ENCODE measurements at places on chromosomes 6 and 20.
A peak's percentile ranks its signal among the peaks of the same experiment; 100 is the strongest.

- no peak for DNase-seq
Observed at GRCh38 chr6:41625442-41625841, 12.8 kb upstream of the MDFI start.

GRCh38 chr6:108748959-108749358 lies 99.3 kb upstream of the ARMC2 start:
- DNase-seq = no peak

GRCh38 chr6:6438286-6438685 lies 117.8 kb upstream of the F13A1 start:
- DNase-seq = no peak

- DNase-seq = no peak
Observed at GRCh38 chr6:149223904-149224351, 93.6 kb upstream of the TAB2 start.

DNA sequence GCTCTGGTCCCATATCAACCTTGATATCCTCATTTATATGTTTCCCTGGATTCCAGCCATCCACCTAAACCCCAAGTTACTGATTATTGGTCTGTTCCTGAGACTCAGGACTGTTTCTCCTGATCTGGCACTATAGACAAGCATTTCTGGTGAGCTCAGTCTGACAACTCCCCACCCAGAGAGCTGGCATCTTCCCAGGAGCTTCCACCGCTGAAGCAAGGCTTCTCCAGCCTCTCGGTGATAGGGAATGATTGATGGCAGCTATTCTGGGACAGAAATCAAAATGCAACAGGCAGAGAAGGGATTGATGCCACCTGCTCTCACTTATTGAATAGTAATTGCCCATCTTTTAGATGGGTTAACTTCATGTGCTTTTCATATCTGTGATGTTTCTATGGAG lies 169.7 kb upstream of the GGTLC1 start:
- DNase-seq = no peak

DNA sequence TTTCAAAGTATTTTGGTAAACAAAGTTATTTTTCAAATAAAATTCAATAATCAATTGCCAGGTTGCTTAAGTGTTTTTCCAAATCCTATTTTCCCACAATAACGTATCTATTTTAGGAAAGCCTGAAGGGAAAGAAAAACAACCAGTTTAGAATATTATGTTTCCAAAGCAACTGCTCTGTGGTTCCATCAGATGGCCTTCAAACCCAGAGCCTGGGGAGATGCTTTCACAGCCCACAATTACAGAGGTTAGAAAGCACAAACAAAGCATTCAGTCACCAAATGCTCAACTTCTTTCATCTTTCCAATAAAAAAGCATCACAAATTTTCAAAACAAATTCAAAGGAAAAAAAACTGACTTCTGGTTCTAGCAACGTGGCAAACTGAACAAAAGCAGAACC lies 66.0 kb downstream of the ELOVL5 start:
- no peak for DNase-seq

DNA sequence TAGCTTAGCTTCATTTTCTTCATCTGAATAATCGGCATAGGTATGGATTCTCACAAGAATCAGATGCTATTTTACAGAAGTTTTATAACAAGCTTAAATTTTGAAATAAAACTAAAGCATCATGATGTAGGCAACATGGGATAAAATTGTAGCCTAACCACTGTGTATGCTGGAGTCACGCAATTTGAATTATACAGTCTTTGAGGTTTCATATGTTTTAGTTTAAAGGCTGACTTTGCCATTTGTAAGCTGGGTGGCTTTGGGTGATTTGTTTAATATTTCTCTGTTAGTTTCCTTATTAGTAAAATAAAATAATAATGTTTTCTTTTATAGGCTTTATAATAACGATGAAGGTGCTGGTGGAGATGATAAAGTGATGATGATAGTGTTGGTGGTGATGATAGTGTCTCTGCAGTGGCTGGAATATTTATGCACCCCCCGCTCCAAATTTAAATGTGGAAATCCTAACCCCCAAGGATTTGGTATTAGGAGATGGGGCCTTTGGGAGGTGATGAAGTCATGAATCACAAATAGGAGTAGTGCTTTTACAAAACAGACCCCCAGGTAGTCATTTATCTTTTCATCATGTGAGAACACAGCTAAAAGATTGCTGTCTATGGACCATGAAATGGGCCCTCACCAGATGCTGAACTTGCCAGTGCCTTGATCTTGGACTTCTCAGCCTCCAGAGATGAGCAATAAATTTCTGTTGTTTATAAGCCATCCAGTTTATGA lies 42.0 kb downstream of the DOK5 start:
- no peak for DNase-seq

DNA sequence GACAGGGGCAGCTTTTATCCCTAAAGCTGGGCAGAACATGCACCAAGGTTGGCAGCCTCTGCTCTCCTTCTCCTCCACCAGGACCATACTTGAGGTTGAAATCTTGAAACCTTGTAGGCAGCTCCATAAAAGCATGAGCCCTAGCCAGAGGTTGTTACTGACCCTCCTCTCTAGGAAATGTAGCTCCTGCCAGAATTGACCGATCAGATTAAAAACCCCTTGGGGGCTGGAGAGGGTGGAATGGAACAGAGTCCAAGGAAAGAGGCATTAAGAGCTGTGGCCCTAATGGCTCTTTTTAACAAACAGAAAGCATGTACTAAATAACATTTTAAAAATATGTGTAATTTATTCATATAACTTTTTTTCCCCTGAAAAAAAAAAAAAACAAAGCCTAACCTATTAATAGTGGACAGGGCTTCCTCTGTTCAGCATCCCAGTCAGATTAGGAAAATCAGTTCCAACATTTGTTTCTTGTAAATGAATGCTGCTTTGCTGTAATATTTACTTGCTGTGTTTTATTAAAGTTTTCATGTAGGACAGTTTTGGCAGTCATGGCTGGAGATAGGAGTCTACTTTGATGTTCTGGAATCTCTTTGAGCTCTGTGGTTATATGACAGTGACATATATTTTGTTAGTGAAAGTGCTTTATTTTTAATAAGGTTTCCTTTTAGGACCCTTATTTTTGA lies 41.3 kb downstream of the MTHFD1L start:
- DNase-seq = no peak

DNA sequence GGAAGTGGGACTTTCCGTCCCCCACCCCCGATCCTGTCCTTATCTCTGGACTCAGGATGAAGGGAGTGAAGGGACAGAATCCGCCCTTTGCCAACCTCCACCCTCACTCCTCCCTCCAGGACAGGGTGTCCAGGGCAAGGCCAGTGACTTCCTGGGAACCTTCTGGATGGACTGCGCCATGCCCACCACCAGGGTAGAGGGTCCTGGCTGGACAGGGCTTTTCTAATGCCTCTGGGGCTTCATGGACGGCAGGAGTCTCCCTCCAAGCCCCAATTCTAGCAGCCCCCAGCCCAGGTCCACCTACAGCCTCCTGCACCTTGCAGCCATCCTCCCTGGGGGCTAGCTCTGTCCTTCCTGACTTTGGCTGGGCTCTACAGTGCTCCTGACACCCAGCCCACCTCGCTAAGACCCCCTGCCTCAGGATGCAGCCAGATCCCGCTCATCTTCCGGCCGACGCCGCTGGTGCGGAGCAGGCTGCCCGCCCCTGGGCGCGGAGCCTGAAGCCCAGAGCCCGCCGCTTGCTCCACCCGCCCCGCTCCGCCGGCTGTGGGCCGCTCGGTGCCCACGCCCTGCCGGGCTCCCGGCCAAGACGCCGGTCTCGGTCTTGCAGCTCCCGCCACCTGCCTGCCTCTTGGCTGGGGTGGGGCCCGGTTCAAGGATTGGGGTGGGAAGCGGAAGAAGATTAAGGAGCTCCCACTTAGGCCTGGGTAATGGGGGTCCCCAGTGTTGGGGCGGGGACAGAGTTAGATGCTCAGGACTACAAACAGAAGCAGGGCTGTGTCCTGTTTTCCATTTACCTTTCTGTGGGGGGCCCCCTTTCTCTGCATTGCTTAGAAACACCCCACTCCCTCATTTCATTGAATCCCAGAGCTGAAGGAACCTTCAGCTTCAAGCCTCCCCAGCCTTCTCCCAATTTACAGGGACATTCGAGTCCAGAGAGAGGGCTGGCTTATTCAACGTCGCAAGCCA lies 72.8 kb downstream of the MDGA1 start:
- DNase-seq = peak; percentile 35

DNA sequence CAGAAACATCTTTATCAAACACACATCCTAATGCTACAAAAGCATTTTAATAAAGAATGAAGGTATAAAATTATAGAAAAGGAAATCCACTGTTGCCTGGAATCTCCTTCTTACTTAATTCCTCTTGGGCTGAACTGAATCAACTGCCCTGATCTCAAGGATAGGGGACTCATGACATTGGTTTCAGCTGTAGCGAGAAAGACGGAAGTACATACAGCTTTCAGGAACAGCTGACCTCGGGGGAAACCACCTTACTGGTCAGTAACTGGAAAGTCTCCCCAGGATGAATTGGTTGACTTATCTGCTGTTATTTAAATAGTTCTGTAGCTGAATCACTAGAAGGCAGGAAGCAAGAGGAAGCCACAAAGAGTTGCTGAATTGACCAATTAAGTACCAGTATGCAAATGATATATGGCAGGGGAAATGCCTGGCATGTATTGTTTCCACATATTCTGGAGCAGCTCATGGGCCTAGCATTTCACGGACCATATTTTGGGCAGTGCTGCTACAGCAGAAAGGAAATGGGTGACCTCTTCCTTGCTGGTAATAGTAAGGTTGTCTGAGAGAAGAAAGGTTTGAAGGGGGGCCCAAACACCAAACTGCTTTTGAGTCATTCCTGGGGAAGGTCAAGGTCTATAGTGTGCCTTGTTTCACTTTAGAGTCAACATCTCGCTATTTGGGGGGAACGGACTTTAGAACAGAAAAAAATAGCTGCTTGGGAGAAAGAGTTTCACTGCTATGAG lies 43.7 kb upstream of the MAP7 start:
- peak; percentile 41 for DNase-seq

GRCh38 chr20:60748086-60748485 lies 504.0 kb upstream of the CDH4 start:
- no peak for DNase-seq

- no peak for DNase-seq
Observed at GRCh38 chr20:49338061-49338460, 60.2 kb upstream of the ZNFX1 start.

DNA sequence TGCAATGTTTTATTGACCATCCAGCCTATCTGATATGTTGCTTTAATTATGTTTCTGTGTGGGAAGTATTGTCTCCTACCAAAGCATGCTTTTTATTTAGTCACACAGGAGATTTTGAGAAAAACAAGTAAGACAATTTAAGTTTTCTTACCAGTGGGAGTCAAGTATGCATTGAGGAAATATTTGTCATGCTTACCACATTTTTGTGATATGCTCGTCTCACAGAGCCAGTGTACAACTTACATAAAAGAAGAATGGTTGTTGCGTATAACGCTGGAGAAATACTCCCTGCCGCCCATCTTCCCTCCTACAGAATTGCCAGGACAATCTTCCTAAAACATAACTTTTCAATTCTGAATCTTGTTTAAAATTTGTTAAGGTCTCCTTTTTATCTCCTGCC lies 37.1 kb upstream of the FILIP1 start:
- DNase-seq = no peak

- no peak for DNase-seq
Observed at GRCh38 chr6:93932175-93932574, 512.8 kb upstream of the EPHA7 start.

DNA sequence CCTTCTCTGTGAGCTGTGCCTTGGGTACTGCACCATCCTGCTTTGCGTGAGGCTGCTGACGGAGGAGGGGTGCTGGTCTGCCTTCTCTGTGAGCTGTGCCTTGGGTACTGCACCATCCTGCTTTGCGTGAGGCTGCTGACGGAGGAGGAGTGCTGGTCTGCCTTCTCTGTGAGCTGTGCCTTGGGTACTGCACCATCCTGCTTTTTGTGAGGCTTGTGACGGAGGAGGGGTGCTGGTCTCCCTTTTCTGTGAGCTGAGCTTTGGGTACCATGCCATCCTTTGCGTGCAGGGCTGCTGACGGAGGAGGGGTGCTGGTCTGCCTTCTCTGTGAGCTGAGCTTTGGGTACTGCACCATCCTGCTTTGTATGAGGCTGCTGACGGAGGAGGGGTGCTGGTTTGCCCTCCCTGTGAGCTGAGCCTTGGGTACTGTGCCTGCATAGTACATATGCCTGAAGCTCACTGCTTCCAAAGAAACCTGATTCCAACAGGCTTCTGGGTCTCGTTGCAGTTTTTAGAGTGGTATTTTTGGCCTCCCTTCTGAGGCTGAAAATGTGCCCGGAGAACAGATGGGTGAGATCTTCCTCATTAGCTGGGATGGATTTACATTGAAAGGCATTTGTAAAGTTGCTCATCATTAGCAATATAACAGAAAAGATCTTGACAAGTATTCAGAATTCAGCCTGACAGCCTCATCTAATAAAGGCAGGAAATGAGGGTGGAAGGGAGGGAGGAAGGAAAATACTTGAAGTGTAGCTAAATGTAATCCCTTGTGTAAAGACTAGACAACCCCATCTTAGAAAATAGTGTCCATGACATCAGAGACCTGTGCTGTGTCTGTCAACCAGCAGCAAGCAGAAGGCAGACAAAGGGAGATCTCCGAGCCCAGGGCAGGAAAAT lies 46.8 kb upstream of the UNC93A start:
- DNase-seq = no peak

GRCh38 chr6:154482858-154483257 lies 27.6 kb downstream of the CNKSR3 start:
- no peak for DNase-seq

DNA sequence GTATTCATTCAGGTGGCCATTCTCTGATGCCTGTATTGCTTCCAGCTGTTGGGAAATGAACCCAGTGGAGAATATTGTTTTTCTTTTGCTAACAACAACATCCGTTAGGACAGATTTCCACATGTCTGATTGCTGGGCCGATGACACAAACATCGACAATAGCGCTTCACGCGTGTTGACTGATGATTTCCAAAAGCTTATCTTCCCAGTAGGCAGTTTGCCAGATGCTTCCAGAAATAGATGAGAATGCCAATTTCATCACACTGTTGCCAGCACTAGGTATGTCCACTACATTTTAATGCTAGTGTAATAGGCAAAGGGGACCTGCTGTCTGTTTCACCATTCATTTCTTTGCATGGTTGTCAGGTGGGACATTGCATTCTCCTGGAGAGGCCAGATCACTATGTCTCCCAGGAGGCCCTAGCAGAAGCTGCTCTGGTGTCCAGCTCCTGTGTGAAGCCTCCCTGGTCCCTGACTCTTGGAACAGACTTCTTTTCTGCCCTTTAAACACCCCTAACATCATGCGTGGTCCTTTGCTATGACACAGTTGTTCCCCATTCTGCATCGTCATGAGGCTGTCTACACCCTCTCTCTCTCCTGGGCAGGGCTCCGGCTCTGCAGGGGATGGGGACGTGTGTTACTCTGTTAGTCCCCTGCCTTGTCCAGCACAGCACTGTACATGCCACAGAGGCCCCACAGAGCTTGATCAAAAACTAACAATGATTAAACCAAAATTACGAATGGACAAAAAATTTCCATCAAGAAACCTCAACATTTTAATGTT lies 181.6 kb downstream of the CDH26 start:
- DNase-seq = no peak

GRCh38 chr6:123928529-123928928 lies 124.9 kb downstream of the NKAIN2 start:
- DNase-seq = no peak

GRCh38 chr6:30806581-30807183 lies 62.3 kb upstream of the IER3 start:
- DNase-seq = no peak

- DNase-seq = no peak
Observed at GRCh38 chr6:22042706-22043105, 254.1 kb downstream of the PRL start.

GRCh38 chr6:166490671-166491500 lies 95.6 kb downstream of the RAMACL start:
- DNase-seq = no peak
